ENCODE measurements at places on chromosomes 5 and 9.
A peak's percentile ranks its signal among the peaks of the same experiment; 100 is the strongest.

DNA sequence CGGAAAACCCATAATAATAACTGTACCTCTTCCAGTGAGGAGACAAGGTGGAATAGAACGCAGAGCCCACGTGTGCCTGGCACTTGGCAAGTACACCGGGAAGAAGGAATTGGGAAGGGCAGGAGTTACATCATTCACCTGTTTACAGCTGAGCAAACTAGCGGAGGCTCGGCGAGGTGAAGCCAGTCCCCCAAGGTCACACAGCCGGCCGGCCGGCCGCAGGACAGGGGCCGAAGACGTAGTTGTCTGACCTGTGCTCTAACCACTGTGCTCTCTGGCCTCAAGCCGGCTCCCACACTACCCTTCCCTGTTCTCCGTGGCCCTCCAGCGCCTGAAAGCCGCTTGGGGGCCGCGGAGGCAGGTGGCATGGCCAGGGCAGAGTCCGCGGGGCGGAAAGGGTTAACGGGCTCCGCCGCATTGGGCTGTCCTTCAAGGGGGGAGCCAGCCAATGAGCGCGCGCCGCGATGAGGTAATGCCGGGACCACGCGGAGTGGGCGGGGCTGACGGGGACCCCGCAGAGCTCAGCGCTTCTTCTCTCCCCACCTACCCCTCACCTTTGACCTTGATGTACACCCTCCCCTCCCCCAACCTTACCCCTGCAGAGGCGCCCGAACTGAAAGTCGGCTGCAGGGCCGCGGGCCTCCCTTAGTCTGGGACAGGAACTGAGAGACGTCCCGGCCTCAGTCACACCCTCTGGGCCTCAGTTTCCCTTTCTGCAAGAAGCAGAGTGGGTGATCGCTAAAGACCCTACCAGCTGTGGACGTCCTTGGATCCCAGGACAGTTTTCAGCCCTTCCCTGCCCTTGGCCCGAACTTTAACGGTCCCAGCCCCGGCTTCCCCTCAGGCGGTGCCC lies 125.1 kb downstream of the C9orf50 start:
- peak; percentile 100 for DNase-seq

- no peak for DNase-seq
Observed at GRCh38 chr9:114580609-114581193, 6.9 kb upstream of the ATP6V1G1 start.

DNA sequence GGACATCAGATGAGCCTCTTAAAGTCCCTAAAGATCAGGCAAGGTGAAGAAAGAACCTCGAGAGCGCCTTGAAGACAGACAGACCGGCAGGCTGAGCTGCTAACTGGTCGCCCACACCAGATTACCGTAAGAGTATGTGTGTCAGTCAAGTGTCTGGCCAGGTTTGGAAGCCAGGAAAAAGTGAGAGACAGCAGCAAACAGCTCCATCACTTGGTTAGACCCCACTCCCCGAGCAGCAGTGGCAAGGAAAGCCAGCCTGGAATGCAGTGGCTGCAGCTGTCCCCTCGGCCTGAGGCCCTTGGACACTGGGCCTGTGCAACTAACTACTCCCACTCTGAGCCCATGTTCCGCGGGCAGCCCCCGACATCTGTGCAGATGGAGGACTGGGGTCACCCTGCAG lies 214.1 kb downstream of the DIRAS2 start:
- no peak for DNase-seq

GRCh38 chr5:10490927-10491672 lies 49.4 kb downstream of the ROPN1L start:
- no peak for DNase-seq

DNA sequence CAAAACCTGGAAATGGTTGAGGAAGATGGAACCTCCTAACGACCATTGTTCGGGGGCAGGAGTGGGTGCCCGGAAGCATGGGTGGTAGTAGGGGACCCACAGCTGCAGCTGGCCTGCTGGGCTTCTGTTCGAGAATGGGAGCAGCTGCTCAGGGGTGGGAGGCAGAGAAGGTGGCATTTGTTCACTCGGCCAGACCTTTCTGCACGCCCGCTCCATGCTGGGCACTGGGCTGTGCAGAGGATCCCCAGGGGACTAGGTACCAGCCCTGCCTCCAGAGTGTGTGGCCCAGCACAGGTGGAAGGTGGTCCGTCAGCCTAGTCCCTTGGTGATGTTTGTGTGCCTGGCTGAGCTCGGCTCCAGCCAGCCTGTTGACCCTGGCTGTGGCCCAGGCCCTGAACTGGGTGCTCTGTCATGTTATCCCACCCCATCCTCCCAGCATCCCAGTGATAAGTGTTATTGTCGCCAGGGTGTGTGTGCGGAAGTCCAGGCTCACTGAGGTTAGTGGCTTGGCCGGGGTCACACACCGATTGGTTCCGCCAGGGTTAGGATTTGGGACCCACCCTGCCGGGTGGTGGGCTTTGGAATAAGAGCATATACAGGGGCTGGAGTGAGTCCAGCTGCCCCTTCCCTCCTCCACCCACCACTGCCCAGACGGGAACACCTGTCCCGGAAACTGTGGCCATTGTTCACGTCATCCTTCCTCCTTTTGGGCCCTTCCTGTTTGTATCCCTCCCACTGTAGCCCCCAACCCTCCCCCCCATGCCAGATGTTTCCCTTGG lies 4.8 kb downstream of the N4BP3 start:
- peak; percentile 27 for DNase-seq

GRCh38 chr5:36878392-36879082 lies 2.0 kb downstream of the NIPBL start:
- DNase-seq = peak; percentile 87

GRCh38 chr5:149581192-149581861 lies at the start of gene ARHGEF37:
TSS of gene ARHGEF37 (plus strand) at chr5:149581498. CDS start at chr5:149597770, 16,272 bp downstream.
- peak; percentile 70 for DNase-seq

GRCh38 chr5:181053488-181054121 lies 13.5 kb downstream of the BTNL9 start:
- peak; percentile 64 for DNase-seq

DNA sequence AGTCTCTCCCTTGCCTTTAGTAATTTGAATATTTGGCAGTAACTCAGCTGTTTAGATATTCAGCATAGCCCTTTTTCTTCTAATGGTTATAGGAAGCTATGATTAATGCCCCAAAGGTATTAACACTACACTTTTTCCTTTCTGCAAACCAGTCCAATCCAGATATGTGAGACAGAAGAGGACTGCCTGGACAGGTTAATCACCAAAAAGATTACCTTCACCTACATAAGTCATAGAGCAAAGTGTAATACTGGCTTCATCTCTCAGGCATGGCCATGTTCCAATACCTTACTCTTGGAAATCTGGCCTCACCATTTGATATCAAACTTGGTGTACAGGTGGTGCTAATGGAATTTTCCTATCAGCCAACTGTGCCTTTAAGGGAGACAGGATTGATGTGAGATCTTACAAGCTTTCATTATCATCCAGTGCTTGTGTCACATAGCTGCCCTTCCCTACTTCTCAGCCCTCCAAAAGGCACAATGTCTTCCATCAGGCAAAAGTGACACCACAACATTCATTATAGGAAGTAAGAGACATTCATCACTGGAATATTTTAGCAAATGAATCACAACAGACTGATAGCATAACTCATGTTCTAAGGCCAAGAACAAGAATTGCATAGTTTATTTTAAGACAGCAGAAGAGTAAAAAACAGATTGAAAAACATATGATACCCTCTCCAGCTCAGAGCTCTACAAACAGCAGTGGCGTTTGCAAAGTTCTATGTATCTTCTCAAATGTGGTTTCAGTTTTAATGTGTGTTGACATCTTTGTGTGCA lies 91.2 kb upstream of the PAM start:
- no peak for DNase-seq

GRCh38 chr9:19922476-19923118 lies 133.8 kb upstream of the SLC24A2 start:
- DNase-seq = peak; percentile 48

- peak; percentile 2 for DNase-seq
Observed at GRCh38 chr9:18143073-18143745, 330.7 kb upstream of the ADAMTSL1 start.

- DNase-seq = no peak
Observed at GRCh38 chr5:166726406-166726805, 1565.0 kb upstream of the WWC1 start.

GRCh38 chr9:111198936-111199335 lies 131.1 kb downstream of the OR2K2 start:
- no peak for DNase-seq

DNA sequence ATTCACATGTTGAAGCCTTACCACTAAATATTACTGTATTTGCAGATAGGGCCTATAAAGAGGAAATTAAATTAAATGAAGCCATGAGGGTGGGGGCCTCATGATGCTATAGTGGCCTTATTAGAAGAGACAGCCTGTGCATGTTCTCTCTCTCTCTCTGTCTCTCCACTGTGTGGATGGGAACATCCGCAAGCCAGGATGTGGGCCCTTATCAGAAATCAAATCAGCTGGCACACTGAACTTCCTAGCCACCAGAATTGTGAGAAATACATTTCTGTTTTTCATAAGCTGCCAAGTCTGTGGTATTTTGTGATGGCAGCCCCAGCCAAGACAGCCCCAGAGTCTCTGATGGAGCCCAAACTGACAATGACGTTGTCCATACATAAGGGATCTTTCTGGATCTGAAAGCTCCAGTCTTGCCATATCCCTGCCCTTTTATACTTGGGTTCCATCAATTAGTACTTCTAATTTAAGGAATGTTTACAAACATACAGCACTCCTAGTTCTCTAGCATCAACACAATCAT lies 300.5 kb upstream of the ATP10B start:
- DNase-seq = no peak

GRCh38 chr5:134101686-134102439 lies 12.6 kb upstream of the TCF7 start:
- peak; percentile 95 for DNase-seq

DNA sequence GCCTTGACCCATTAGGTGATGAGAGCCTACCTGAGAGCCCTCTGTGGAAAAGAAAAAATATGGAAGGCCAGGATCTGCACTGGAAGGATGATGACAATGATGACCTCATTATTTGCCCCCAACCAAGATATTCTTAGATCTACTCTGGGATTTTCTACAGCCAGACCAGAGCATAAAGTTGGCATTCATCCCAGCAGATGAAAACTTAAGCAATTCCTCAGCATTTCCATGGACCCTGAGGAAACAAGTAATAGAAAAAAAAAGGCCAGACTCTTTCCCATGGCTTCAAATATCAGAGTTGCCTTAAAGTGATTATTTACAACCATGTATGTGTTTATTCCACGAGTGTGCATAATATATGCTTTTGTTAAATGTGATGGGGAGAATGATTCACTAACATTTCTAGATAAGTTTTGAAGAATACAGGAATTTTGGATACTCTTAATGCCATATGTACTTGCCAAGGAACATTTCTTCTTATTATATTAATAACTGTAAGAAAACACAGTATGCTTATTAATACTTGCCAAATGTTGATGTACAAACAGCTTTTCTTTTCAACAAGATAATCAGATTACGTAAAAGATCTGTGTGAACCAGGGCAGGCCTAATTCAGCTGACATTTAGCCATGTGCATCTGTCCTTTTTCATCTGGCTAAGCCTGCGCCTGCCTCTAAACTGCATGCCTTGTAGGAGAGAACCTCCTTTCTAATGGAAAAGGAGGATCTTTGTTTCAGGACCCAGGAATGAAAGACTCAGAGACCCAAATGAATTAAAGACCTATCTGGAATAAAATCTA lies 94.8 kb downstream of the ARRDC3 start:
- DNase-seq = no peak

Measured in H7 (cell line).